ENCODE measurements at places on chromosomes 1 and 21. TPM values are rescaled to one million over a fixed set of nuclear protein-coding genes. Genes with fewer than 3 reads are reported as not detected.

C21orf91 gene
- 7.9 TPM for total RNA-seq

CNR2 gene
- not detected for total RNA-seq

GUCA2A gene
- not detected for total RNA-seq

S100A1 gene
- total RNA-seq, result not detected

MCOLN2 gene
- 2.0 TPM for total RNA-seq

SLC25A34 gene
- 0.30 TPM for total RNA-seq

BRDT gene
- not detected for total RNA-seq

LCE2B gene
- not detected for total RNA-seq

PTPN7 gene
- not detected for total RNA-seq

LCE6A gene
- not detected for total RNA-seq

EXTL1 gene
- total RNA-seq, result not detected

S100A3 gene
- total RNA-seq, result 12.7 TPM

SOX13 gene
- total RNA-seq, result 6.1 TPM

SSBP3 gene
- total RNA-seq, result 17.5 TPM
